ENCODE measurements at places on chromosomes 13 and 19.

GRCh38 chr13:52405369-52405766, 604 bp downstream of the THSD1 start:
- no peak for DNase-seq

DNA sequence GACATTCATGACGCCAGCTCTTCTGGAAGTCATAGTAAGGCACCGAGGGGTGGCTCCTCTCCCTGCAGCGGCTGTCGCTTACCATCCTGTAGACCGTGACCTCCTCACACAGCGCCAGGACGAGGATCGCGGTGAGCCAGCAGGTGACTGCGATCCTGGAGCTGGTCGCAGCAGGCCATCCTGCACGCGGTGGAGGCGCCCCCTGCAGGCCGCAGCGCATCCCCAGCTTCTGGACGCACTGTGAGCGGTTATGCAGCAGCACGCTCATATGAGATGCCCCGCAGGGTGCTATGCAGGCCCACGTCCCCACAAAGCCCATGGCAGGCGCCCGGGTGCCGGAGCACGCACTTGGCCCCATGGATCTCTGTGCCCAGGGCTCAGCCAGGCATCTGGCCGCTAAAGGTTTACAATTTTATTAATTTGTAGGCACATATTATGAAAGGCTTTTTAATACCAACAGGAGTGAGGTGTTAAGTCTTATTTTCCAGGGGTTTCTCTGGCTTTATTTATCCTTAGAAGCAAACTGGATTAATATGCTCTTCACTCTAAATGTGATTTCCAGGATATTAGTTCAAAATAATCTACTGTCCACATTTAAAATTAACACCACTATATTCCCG, 35.6 kb upstream of the PSPC1 start:
- DNase-seq: peak; percentile 31

- no peak for DNase-seq
These were observed 56.9 kb downstream of the MLLT1 start for GRCh38 chr19:6222884-6223283.

DNA sequence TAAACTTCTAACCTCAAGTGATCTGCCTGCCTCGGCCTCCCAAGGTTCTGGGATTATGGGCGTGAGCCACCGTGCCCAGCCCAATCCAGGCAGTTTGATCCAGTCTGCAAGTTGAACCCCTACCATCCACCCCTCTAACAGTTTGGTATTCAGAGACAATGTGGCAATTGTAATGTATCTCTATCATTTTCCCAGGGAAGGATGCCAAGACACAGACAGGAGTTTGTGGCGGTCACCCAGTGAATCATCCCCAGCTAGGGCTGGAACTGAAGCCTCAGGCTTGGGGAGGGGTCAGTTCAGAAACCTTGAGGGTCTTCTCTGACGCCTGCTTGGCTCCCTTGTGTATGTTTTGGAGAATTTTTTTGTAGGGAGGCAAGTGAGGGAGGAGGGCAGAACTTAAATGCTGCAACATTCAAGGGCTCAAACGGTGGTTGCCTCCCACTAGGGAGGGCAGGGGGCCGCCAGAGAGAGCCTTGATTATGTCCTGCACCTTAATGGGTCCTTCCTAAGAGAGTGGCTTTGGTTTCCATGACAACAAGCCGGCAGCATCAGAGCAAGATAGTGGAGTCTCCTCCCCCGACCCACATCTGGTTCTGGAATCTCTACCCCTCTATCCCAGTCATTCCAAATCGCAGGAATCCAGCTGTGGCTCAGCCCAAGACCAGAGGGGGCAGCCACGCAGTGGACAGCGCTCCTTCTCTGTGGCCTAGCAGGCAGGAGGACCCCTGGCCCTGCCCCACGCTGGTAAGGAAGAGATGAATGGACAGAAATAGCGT, 14.9 kb upstream of the FEM1A start:
- DNase-seq: no peak

DNA sequence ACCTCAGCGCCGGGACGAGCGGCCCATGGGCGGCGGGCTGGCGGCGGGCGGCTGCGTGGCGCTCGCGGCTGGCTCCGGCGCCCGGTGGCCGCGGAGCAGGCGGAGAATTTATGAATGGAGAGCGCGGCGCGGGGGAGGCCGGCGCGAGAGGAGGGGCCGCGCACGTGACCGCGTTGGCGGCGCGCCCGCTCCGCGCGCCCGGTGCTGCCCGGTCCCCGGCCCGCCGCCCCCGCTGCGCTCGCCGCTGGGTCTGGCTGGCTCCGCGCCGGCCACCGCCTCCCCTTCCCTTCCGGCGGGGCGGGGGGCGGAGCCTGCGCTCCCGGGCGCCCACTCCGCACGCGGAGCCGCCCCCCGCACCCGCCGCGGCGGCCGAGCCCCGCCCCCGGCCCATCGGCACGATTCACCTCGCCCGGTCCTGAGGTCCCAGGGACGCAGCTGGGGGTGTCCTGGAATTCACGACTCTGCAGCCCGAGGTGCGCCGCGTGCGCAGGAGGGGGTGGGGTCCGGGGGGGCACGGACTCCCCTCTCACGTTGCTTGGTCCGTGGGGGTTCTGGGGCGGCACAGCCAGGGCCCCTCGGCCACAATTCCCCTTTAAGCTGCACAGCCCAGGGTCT, at the start of gene CBARP:
TSS of gene CBARP (minus strand) at position 252 of the 615 bp plus-strand sequence. CDS start 1,905 bp downstream, outside the sequence.
- DNase-seq: peak; percentile 38

GRCh38 chr19:13788991-13789390, 6.3 kb upstream of the ZSWIM4 start:
- DNase-seq: peak; percentile 69

- peak; percentile 28 for DNase-seq
These were observed at the start of gene TUBB4A for GRCh38 chr19:6501740-6502648. TUBB4A (minus strand) TSS chr19:6502309; CDS start chr19:6502212, 97 bp downstream.

GRCh38 chr19:35484252-35485036, 5.8 kb downstream of the KRTDAP start:
- DNase-seq: no peak

GRCh38 chr13:51832471-51833152, 12.4 kb downstream of the TMEM272 start:
- DNase-seq: peak; percentile 26

DNA sequence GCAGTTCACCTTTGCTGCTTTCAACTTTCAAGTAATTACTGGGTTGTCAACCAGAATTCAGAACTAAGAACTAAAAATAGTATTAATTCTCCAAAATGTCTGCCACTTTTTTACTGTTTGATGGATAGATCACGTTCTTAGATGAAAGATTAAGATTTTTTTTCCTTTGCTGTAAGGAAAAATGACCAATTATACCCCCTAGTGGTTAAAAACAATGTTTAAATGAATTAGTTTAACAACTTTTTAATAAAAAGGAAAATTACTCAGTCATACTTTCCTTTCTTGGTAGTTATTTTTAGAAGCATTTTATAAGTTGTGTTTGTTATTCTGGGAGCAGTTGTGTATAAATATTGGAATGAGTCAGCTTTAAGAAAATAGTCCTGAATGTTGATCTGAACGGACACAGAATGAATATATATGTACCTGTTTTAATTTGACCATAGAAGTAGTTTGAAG, 4.6 kb downstream of the TM9SF2 start:
- DNase-seq: no peak

Data from DND-41 (cell line).